ENCODE measurements at places on chromosomes 3 and 15.

GRCh38 chr3:25751725-25752124, 31.5 kb downstream of the NGLY1 start:
- DNase-seq = no peak

DNA sequence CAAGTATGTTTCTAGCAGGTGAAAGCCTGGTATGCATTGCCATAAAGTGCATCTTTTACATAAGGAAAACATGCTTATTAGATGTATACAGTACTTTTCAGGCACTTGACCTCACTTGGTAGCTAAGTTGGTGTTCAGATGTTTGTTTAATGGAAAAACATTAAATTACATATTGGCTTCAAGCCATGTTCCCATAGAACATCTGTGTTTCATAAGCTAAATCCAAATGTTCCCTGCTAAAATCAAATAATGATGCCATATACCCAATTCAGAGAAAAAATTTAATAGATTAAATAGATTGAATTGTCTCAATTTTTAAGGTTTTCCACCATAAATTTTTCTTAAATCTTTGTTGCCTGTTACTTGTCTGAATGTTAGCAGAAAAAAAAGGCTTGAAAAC, 19.1 kb upstream of the RPL22L1 start:
- DNase-seq = no peak

DNA sequence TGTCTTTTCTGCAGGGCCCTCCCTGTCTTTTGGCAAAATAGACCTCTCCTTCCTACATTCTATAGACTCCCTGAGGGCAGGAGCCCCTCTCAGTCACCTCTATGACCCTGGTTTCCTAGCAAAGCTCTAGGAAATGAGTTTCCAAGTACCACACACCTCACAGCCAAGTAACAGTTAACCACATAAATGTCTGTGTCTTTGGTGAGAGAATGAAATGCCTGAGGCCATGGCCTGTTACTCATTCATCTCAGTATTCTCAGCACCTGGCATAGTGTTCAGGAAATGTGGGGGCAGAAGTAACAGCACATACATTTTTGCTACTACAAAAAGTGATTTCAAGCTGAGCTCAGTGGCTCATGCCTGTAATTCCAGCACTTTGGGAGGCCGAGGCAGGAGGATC, 21.0 kb downstream of the RFT1 start:
- DNase-seq = no peak

GRCh38 chr3:81692766-81693165, 68.7 kb downstream of the GBE1 start:
- DNase-seq = no peak

- no peak for DNase-seq
Observed at GRCh38 chr3:172713316-172713715, 2.4 kb upstream of the NCEH1 start.

- DNase-seq = no peak
Observed at GRCh38 chr3:184524981-184525336, 36.6 kb upstream of the EPHB3 start.

- DNase-seq = no peak
Observed at GRCh38 chr15:47551546-47551945, 165.8 kb upstream of the SEMA6D start.

- no peak for DNase-seq
Observed at GRCh38 chr15:70055601-70056051, 42.1 kb downstream of the TLE3 start.

DNA sequence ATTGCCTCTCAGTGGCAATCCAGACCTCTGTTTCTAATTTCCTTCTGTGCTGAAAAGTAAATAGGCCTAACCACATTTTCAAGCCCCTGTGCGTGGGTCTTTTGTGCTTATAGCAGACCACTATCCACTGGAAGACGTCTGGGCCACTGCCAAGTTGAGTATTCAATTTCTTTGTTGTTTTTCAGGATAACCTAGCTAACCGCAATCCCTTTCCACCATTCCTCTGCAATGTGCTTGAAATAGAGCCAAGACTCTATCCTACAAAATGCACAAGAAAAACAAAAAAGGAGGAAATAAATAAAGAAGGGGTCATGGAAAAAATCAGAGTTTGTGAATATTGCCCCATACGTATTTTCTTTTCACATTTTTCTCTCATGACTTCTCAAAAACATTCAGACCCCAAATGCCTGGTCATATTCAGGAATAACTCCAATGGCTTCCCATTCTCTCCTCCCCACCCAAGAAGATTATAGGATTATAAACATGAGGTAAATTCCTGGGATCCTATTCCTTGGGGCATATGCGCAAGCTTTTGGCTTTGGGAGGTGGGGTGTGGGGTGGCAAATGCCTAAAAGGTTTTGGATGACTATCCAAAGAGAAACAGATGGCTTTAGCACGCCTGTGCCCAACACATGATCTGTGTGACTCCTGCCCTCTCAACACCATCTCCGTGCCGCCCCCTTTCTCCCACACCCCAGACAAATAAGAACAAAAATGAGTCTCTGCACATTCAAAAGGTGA, 217.9 kb upstream of the THBS1 start:
- DNase-seq = no peak

DNA sequence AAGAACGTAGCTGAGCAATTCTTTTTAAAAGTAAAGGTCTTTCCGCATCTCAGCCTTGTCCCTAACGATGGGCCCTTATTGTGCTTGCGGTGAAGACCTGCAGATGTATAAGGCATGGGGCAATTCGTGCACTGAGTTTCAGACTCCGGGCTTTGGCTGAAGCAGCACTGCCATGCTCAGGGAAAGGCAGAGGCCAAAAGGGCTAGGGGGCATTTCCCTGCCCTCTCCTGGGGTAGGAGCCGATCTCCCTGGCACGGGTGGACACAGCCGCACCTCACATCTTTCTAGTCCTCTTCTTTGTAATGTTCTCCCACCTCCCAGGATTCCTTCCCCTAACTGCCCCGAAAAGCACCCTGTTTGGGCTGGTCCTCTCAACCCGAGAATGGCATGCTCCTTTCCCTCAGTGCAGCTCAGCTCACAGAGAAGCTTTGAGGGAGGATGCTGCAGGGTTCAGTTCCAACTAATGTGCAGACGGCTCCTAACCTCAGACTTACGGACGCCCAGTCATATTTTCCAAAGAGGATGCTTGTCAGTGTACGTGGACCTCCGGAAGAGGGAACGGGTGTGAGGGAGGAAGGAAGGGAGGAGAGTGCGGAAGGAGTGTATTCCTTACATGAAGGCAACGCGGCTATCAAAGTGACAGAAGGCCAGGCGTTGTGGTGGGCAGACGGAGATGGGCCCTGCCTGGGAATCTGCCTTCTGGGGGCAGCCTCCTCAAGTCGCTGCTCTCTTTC, 61.2 kb downstream of the SYNM start:
- no peak for DNase-seq

DNA sequence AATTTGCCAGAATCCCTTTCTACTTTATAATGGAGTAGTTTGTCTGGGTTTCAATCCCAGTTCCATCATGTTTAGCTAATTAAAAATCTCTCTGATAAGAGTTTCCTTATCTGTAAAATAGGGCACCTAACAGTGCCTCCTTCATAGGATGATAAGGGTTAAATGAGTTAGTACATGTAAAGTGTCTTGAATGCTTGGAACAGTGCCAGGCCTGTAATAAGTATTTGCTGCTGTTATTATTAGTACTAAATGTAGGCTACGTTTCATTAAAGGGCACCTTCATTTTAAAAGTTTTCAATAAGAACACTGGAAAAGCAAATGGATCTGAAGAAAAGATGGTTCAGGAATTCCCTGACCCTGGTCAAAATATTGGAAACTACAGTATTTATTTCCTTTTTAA, 11.8 kb upstream of the SLC2A2 start:
- DNase-seq = no peak

DNA sequence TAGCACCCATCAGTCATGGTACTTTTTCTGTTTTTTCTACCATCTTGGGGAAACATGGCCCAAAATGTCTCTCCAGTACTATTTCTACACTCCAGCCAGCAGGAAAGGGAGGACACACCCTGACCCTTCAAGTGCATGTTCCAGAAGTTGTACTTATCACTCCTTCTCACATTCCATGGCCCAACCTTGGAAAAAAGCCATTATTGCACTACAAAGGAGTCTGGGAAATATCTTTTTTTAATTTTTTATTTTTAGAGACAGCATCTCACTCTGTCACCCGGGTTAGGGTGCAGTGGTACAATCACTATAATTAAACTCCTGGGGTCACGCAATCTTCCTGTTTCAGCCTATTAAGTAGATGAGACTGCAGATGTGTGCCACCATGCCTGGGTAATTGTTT, 100.0 kb upstream of the PPP2R3A start:
- DNase-seq = no peak

DNA sequence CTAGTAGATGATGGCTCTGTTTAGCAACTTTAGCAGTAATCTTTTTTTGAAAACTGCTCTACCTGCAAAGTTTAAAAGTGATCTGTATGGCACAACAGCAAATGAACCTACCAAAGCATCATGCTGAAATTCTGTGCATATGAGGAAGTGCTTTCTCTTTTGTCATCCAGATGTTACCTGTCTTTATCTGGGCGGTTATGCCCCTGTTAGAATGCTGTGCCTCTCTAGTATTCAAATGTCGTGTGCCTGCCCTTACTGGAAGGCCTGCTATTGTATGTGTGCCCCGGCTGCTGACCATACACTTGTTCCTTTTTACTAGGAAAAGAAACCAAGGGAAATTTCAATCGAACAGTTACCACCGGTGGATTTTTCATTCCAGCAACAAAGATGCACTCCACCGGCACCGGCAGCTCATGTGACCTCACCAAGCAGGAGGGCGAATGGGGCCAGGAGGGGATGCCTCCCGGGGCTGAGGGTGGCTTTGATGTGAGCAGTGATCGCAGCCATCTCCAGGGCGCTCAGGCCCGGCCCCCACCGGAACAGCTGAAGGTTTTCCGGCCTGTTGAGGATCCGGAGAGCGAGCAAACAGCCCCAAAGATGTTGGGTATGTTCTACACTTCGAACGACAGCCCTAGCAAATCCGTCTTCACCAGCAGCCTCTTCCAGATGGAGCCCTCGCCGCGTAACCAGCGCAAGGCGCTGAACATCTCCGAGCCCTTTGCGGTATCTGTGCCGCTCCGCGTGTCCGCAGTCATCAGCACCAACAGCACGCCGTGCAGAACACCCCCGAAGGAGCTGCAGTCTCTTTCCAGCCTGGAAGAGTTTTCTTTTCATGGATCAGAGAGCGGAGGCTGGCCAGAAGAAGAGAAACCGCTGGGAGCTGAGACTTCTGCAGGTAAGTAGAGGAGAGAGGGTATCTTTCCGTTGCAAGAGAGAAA, 61.6 kb downstream of the TMEM39A start:
- DNase-seq = no peak

DNA sequence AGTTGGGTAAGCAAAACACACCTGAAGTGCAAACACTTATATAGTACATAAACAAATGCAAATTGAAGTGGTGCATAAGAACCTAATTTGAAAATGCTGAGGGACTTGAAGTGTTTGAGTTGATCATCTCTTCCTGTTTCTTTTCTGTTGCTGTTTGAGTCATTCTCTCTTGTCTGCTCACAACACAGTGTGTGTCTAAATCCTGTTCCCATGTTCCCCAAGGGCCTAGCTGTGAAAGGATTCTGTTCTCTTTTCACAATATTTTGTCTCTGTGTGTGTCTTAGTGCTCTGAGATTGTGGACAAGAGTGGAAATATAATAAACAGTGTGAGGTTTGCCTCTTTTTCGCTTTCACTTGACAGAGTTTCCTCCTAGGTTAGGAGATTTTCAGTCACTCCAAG, 6.1 kb downstream of the CD96 start:
- DNase-seq = no peak

- no peak for DNase-seq
Observed at GRCh38 chr15:27383726-27384125, 412.7 kb downstream of the GABRG3 start.

DNA sequence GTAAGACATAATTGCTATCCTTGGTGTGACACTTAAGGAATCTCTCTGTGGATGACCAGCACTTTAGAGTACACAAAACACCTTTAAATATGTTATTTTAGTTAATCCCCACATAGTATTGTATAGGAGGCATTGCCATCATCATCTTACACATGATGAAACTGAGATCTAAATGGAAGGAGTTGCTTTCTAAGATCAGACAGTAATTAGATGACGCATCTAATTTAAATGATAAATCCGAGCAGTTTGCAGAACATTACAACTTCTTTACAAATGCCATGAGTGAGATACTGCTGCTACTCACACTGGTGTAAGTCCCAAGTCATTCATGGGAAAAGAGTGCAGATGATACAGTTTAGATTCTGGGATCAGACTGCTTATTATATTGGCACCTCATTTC, 431.9 kb downstream of the MFSD1 start:
- no peak for DNase-seq

GRCh38 chr15:69908060-69908459, 189.7 kb downstream of the TLE3 start:
- DNase-seq = no peak

DNA sequence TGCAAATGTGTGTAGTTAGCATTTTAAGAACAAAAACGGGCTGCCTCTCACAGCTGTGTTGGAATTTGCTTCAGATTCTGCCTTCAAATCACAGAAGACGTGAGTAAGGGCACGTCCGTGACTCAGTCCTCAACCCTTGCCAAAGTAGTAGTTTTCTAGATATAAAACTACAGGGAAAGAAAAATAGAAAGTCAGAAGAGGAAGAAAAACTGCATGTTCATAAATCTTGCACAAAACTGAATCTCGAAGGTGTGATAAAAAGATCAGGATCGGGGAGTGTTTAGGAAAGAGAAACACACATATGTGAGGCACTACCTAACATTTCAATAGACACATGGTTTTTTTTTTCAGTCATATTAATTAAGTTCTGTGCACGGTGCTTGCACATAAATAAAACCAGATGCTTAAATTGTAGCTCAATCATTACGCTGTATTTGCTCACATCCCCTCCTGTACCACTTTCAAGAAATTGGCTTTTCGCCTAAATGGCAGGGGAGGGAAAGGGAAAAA, 71.7 kb downstream of the P3H2 start:
- no peak for DNase-seq

All from COR-L47 (cell line).